Hippocampal formation (tissue), 2 donors: ENCODE measurements at places on chromosomes 2 and 18.

GRCh38 chr18:49970319-49970718 is 157.0 kb upstream of the ACAA2 start:
- DNase-seq: no peak

GRCh38 chr18:69400253-69400975 is at the start of gene DOK6:
Gene DOK6 (plus strand): TSS chr18:69400888.
- DNase-seq: peak; percentile 58

GRCh38 chr2:60717691-60718090 is 38.4 kb upstream of the PAPOLG start:
- DNase-seq: no peak

GRCh38 chr2:207038299-207038698 is 99.0 kb downstream of the CPO start:
- DNase-seq: no peak

GRCh38 chr2:230268606-230269243 is 43.2 kb downstream of the SP140 start:
- no peak for DNase-seq

DNA sequence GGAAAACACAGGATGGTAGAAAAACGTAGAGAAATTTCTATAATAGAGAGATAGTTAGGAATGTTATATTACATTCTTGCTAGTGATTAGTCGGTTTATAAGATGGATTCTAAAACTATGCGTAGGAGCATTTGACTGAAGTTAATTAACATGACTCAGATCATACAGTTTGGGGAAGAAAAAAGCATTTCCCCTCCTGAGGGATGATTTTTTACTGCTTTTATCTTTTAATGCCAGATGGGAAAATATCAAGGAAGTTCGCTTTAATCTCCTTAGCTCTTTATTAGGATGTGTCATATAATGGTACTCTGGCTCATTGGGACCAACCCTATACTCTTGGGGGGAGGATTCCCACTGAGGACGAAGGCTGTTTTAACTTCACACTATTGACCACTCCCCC is 502.1 kb downstream of the TGIF1 start:
- no peak for DNase-seq

- no peak for DNase-seq
Measured at GRCh38 chr2:166282154-166282553, 93.6 kb downstream of the SCN9A start.

GRCh38 chr2:149002891-149003740 is 35.4 kb upstream of the LYPD6B start:
- peak; percentile 46 for DNase-seq

- no peak for DNase-seq
Measured at GRCh38 chr18:62715436-62715758, at the start of gene PHLPP1. Gene PHLPP1 (plus strand): TSS chr18:62715541. CDS start chr18:62715684, 143 bp downstream.

DNA sequence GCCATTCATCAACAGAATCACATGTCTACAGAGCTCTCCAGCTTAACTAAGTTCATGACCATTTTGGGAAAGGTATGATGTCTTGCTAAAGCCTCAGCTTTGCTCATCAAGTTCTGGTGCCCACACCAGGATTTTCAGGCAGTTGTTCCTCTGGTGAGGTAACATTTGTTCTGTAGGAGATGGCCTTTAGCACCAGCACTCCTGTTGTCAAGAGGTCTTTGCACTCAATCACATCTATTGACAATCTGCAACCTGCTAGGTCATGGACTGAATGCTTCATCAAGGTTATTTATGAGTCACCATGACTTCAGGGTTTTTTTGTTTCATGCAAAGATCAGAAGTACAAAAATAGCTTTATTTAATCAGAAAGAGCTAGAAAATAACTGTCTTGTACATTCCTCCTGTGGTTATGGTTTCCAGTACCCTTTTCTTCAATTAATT is 36.6 kb upstream of the VIT start:
- DNase-seq: no peak

DNA sequence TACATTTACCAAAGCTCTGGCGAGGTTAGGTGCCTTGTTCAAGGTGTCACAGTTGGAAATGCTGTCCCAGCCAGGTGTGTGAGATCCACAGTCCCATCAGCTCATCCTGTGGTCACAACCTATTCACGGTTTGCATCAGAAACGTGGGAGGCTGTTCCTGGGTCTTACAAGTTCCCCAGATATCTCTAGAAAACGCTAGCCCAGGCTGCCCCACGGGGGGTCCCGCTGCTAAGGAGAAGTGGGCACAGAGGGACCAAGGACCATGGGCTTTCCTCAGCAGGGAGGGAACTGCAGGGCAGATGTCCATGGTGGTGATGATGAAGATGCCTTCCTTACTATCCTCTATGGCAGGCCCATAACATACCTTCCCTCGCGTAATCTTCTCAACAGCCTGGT is 649 bp downstream of the FECH start:
- no peak for DNase-seq

- DNase-seq: no peak
Measured at GRCh38 chr2:216664593-216665034, 30.7 kb downstream of the IGFBP5 start.

- no peak for DNase-seq
Measured at GRCh38 chr2:226526716-226527115, 272.9 kb downstream of the IRS1 start.

- peak; percentile 43 for DNase-seq
Measured at GRCh38 chr2:8488001-8488738, 193.7 kb upstream of the ID2 start.

GRCh38 chr18:13532406-13533075 is 193.8 kb downstream of the FAM210A start:
- no peak for DNase-seq

- no peak for DNase-seq
Measured at GRCh38 chr2:234565201-234565600, 68.3 kb upstream of the ARL4C start.

DNA sequence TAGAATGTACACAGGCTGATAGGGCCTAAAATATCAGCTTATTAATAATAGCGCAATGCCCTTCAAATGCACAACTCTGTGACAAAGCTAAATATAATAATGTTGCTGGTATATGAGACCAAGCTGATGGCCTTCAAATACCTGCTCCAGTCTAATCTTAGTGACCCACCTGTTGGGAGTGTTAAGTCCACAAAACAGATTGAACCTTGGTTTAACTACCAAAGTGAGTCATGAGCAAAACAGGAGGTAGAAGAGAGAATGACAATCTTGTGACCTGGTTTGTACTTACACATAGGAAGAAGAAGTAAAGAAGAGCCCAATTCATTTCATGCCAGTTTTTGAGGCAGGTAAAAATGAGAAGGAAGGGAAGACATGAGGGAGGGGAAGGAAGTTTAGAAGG is 295.0 kb downstream of the NR4A2 start:
- no peak for DNase-seq

DNA sequence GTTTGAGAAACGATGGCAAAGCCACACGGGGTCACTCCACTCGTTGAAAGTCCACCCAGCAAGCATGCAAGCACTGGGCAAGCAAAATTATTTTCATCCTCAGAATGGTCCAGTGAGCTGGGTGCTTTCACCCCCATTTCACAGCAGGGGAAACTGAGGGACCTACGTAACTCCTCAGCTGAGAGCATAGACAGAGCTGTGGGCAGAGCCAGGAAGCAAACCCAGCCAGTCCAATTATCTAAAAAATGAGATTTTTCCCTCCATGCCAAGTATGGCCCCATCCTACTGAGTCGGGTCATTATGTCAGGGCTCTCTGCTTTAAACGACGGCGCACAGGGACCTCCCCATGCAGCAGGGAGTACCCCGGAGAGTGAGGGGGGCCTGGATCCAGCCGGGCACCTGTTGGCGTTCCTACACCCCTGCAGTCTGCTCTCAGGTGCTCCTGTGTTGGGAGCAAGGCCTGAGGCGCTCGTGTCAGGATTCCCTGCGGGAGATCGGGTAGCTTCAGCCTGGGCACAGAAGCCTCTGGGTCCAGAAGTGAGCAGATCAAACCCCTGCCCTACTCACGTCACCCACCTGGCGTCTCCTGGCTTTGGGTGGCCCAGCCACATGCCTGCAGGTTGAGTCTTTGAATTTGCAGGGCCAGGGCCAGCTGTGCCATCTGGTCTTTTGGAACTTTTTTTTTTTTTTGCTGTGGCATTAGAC is 17.3 kb downstream of the TWIST2 start:
- DNase-seq: no peak

DNA sequence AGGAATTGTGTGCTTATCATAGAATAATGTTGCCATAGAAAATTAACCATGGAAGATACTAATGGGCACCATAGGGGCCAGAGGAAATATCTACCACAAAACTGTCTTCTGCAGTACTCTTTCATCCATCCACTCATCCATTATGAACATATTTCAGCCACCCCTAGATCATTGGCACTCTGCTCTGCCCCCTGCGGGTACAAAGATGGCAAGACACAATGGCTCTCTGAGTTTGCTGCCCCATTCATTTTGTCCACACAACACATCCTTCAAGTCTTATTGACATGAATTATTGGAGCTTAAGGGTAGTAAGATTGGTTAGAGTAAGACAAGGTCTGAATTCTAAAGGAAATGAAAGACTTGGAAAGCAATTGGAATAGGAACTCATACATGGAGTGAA is 1224.7 kb upstream of the CELF4 start:
- no peak for DNase-seq

DNA sequence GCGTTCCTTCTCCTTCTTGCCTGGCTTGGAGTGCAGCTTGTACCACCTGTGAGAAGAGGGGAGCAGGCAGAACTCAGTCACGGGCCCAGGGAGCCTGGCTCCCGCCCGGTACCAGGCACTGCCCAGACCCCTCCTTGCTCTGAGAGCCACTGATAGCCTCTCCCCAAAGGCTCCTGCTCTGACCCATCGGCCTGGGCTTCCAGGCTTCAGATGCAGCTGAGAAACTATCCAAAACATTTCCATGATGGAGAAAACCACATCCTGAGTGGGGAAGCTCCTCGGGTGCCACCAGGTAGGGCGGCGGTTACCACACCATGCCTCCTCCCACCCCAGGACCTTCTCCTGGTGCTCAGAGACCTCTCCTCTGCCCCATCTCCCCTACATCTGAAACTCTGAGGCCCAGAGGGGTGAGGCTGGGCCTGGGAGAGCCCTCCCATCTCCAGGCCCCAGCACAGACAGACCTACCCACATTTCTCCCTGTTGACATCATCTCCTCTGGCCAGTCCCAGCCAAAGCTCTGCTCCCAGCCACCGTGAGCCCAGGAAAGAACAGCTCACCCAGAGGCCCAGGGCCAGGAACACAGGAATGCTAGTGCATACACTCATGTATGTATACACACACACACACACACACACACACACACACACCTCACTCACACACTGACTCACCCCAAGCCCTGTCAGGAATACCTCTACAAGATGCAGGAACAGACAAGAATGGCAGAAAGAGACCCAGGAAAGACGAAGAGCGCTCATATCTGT is 17.9 kb upstream of the SFXN5 start:
- DNase-seq: no peak

GRCh38 chr2:37180006-37180639 is 8.3 kb downstream of the SULT6B1 start:
- no peak for DNase-seq

GRCh38 chr2:201754717-201755415 is 25.9 kb downstream of the ALS2 start:
- DNase-seq: no peak

DNA sequence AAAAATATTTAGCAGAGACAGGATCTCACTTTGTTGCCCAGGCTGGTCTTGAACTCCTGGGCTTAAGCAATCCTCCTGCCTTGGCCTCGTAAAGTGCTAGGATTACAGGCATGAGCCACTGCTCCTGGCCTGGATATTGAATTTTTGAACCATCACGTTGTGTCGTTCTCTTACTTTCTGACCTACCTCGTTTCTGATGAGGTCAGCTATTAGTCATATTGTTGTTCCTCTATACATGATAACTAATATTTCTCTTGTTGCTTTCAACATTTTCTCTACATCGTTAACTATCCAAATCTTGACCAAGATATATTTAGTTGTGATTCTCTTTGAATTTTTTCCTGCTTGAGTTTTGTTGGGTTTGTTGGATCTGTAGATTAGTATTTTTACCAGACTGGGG is 541.3 kb upstream of the SOX11 start:
- no peak for DNase-seq

GRCh38 chr2:207711750-207712530 is 500 bp downstream of the CCNYL1 start:
- DNase-seq: no peak

GRCh38 chr18:13455960-13456481 is 237.5 kb downstream of the LDLRAD4 start:
- DNase-seq: no peak

- no peak for DNase-seq
Measured at GRCh38 chr2:903223-903900, 47.3 kb upstream of the SNTG2 start.

DNA sequence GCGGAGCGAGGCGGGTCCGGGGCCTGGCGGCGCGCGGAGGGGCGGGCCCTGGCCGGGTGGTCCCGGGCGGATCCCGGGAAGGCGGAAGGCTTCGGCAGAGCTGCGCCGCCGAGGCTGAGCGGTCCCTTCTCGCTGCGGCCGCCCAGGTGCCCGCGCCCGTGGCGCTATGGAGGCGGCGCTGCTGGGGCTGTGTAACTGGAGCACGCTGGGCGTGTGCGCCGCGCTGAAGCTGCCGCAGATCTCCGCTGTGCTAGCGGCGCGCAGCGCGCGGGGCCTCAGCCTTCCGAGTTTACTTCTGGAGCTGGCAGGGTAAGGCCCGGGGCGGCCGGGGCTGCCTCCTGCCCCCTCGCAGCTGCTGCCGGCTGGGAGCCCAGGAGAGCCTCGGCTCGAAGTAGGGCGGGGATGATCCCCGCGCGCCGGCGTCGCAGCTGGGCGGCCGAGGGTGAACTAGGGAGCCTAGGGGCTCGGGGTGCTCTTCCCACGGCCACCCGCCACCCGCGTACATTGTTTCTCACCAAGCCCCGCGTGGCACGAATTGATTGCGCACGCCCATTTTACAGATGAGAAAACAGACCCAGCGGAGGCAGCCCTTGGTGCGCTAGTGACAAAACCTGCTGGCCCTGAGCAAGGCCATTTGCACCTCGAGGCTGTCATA is at the start of gene SLC66A3:
SLC66A3 (plus strand) TSS at position 87 of the 655 bp plus-strand sequence; CDS start at position 167, 80 bp downstream.
- no peak for DNase-seq

DNA sequence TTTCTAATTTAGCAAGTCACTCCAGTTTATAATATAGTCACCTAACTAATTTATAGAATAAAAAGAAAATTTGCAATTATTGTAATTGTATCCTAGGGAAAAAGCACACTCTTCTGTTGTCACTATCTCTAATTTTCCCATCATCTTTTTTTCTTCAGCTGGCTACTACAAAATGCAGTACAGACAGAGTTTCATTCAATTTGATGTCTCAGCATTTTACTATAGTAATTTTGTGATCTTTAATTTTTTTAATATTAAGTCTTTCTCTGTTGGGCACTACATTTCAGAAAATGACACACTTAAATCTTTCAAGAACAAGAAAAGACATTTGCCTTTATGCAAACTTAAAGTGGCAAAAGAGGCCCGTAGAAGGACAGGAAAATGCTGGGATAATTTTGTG is 118.0 kb downstream of the LRRTM4 start:
- DNase-seq: no peak

GRCh38 chr18:7855028-7855427 is 287.9 kb downstream of the PTPRM start:
- DNase-seq: no peak

DNA sequence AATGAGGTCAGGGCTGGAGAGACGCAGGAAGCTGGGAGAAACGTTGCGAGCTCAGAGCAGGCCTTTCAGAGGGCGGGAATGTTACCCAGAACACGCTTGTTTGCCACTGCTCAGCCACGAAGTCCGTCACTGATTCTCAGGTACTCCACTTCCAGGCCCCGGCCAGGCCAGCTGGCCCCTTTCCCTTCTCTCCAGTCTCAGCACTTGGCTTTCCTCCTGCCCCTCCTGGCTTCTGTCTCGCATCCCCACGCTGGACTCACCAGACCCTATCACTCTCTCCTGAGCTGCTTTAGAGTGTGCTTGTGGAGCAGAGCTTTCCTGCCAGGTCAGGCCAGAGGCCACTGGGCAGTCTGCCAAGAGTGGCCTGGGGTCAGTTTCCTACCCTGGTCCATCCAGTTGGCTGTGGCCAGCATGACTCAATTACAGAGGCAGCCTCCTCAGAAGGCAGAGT is 151.4 kb downstream of the TWIST2 start:
- no peak for DNase-seq
